ENCODE measurements at places on chromosomes 7 and 10. TPM values are rescaled to one million over a fixed set of nuclear protein-coding genes. Genes with fewer than 3 reads are reported as not detected.
A peak's percentile ranks its signal among the peaks of the same experiment; 100 is the strongest.

- no peak for DNase-seq
- no peak overlapping the region for H3K27ac ChIP-seq
- peaks cover 13% of the 10 kb centered on the region for H3K27me3 ChIP-seq
- H3K4me3 ChIP-seq, result no peak overlapping the region
- H3K4me1 ChIP-seq, result peaks cover 8% of the 10 kb centered on the region
- H3K36me3 ChIP-seq, result no peaks in the 10 kb centered on the region
Measured at GRCh38 chr7:78529392-78529791, 730.8 kb downstream of the PHTF2 start.

GRCh38 chr7:154581251-154581890 lies 421.6 kb downstream of the PAXIP1 start:
- H3K27me3 ChIP-seq, result peaks cover 7% of the 10 kb centered on the region
- no peak overlapping the region for H3K4me3 ChIP-seq
- no peak overlapping the region for H3K27ac ChIP-seq
- no peaks in the 10 kb centered on the region for H3K36me3 ChIP-seq
- no peaks in the 10 kb centered on the region for H3K4me1 ChIP-seq

GRCh38 chr10:100788002-100788903 lies 42.9 kb downstream of the PAX2 start:
- H3K27ac ChIP-seq, result peak overlapping the region; percentile 34
- peaks cover 35% of the 10 kb centered on the region for H3K4me1 ChIP-seq
- no peak overlapping the region for H3K4me3 ChIP-seq

GRCh38 chr10:852386-852785 lies 79.1 kb downstream of the LARP4B start:
- no peak overlapping the region for H3K27ac ChIP-seq
- H3K4me3 ChIP-seq, result no peak overlapping the region
- H3K27me3 ChIP-seq, result no peaks in the 10 kb centered on the region
- H3K4me1 ChIP-seq, result peaks cover 18% of the 10 kb centered on the region
- DNase-seq, result no peak

DNA sequence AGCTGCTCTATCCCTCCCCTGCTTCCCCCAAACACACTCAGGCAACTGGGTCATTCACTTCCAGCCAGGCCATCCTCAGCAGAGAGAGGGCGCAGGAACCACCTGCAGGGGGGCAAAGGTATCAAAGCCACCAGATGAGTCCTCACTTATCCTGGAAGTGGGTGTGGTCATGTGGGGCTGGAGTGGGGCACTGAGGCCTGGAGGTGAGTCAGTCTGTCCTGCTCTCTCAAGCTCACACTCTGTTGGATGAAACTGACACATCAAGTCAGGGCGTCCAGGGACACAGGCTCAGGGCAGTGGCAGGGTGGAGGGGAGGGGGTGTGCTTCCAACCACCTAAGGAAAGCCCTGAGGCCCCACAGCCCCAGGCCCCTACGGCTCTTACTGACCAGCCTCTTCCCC lies 8.0 kb upstream of the ELFN1 start:
- no peaks in the 10 kb centered on the region for H3K36me3 ChIP-seq
- H3K4me3 ChIP-seq, result no peak overlapping the region
- peaks cover 57% of the 10 kb centered on the region for H3K27me3 ChIP-seq
- H3K4me1 ChIP-seq, result no peaks in the 10 kb centered on the region
- DNase-seq, result peak; percentile 57
- H3K27ac ChIP-seq, result no peak overlapping the region

The LIPJ gene
- 0.29 TPM for total RNA-seq

DNA sequence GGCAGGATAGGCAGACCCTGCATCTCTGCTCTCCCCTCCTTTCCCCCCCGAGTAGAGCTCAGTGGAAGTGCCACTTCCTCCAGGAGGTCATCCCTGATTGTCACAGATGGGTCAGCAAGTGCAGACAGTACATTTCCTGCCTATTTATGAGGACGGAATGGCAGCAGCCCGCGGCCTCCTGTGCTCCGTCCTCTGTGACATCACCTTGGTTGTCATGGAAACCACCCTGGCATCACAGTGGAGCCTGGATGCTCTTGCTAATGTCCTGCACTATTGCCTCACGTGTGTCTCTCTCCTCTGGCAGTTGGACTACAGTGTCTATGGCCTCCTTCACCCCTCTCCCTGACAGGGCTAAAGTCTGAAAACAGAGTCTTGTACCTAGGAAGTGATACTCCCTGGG lies 148.6 kb downstream of the SH3PXD2A start:
- H3K4me1 ChIP-seq, result no peaks in the 10 kb centered on the region
- no peak overlapping the region for H3K4me3 ChIP-seq
- no peaks in the 10 kb centered on the region for H3K36me3 ChIP-seq
- H3K27ac ChIP-seq, result no peak overlapping the region

DNA sequence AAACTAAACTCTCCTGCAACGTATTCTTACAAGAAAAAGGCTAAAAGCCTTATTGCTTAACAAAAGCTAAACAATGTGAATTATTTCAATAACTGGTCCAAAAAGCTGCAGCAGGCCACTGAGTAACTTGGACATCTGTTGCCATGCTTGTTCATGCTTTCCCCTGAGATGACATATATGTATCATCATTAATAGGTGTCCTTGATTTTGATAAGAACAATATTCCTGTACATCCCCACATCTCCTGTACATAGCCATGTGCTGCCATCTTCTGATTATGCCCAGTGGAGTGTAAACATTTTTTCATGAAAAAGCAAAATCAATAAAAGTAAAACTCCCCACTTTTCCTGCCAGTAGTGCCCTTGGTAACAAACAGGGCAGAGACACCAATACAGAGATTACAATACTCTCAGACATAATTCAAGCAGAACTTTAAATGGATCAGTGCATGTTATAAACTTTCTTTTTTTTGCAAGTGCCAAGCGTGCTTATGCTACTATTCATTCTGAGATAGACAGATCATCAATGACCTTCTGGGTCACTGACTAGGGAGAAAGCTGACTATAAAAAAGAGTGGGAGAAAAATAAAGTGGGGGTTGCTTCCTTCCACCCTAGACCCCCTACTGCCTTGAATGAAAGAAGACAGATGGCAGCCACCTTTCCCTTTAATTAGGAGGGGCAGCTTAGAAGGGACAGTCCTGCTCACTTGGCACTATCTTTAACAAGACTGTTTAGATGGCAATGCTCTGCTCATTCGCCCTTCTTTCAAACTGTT lies 205.5 kb upstream of the KLF14 start:
- no peaks in the 10 kb centered on the region for H3K36me3 ChIP-seq
- H3K27me3 ChIP-seq, result no peaks in the 10 kb centered on the region
- H3K4me3 ChIP-seq, result no peak overlapping the region
- H3K27ac ChIP-seq, result no peak overlapping the region
- DNase-seq, result no peak

DNA sequence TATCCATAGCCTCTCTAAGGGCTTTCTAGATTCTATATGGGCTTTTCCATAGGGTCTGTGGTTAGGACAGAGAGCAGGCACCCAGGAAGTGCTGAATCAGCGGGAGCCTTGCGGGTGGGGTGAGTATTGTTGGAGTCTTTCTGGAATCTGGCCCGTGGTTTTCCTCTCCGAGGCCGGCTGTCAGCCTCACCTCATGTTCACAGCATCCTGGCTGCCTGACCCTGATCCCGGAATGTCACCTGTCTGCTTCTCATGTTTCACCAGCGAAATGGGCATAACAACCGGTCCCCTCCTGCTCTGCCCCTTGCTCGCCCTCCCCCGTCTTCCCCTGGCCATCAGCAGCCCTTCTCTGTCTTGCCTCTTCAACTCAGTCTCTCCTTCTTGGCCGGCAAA lies 36.5 kb downstream of the DDIT4 start:
- H3K4me1 ChIP-seq, result peaks cover 17% of the 10 kb centered on the region
- no peak for DNase-seq
- no peak overlapping the region for H3K4me3 ChIP-seq
- peak overlapping the region; percentile 8 for H3K27ac ChIP-seq
- H3K36me3 ChIP-seq, result no peaks in the 10 kb centered on the region

- H3K27me3 ChIP-seq, result no peaks in the 10 kb centered on the region
- H3K36me3 ChIP-seq, result no peaks in the 10 kb centered on the region
- no peak overlapping the region for H3K27ac ChIP-seq
- no peak overlapping the region for H3K4me3 ChIP-seq
- DNase-seq, result no peak
- H3K4me1 ChIP-seq, result peaks cover 6% of the 10 kb centered on the region
Measured at GRCh38 chr7:75756991-75757676, 14.9 kb downstream of the CCL26 start.

GRCh38 chr7:114922026-114922651 lies at the start of gene MDFIC:
TSS of gene MDFIC (plus strand) at chr7:114922094. CDS start at chr7:114923034, 940 bp downstream.
- no peaks in the 10 kb centered on the region for H3K27me3 ChIP-seq
- peaks cover 12% of the 10 kb centered on the region for H3K4me1 ChIP-seq

All from type B pancreatic cell (in vitro differentiated cells).